Left forelimb (tissue), 1 donor: ENCODE measurements at places on chromosomes 7 and 10.
A peak's percentile ranks its signal among the peaks of the same experiment; 100 is the strongest.

DNA sequence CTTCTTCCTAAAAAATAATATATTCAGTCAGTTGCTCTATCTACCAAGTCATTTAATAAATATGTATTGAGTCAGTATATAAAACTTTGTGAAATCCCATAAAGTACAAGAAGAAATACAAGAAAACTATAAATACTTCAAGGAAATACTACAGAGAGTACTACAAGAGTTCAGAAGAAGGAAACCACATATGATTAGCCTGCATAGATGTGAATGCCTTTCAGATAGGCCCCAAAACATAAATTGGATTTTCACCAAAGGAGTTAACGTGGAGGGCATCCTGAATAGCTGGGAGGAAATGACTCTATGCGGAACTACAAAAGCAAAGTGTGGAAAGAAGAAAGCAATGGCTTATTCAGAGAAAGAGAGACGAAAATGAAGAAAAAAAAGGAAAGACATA lies 120.1 kb downstream of the LRRN3 start:
- DNase-seq = no peak

GRCh38 chr10:93954299-93954698 lies 39.4 kb upstream of the PLCE1 start:
- DNase-seq = no peak

DNA sequence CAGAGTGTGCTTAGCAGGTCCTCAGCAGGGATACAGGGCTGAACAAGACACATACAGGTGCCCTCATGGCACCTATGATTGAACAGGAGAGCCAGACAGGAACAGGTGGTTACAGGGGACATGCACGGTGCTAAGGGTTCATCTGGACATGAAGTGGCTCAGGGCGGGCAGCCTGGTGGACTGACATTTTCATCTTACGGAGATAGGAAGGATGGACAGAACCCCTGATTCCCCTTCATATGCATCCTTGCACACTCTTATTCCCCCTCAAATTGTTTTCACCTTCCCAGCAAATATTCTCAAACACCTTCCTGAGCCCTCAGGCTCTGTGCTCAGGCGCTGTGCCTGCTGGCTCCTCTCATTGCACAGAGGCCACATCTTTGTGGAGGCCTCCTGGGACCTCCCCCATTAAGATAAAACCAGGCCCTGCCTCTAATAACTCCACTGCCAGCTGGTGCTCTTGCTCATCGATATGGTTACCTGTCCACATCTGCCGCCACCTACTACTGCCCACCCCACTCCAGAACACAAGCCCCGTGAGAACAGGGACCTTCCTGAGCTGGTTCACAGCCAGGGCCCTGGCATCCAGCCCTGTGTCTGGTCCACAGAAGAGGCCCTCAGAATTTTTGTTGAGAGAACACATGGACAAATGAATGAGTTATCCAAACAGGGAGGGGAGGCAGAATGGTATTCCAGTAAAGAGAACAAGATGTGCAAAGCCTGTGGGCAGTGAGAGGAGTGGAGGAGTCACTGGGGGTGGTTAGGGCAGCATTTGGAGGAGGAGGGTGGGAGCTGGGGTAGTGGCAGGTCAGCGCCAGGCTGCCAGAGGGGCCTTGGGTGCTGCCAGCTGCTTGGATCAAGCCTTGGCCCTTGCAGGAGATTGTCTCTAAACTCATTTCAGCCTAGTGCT lies 68.9 kb upstream of the AQP1 start:
- peak; percentile 52 for DNase-seq

GRCh38 chr10:29343607-29344038 lies 54.8 kb downstream of the LYZL1 start:
- no peak for DNase-seq

DNA sequence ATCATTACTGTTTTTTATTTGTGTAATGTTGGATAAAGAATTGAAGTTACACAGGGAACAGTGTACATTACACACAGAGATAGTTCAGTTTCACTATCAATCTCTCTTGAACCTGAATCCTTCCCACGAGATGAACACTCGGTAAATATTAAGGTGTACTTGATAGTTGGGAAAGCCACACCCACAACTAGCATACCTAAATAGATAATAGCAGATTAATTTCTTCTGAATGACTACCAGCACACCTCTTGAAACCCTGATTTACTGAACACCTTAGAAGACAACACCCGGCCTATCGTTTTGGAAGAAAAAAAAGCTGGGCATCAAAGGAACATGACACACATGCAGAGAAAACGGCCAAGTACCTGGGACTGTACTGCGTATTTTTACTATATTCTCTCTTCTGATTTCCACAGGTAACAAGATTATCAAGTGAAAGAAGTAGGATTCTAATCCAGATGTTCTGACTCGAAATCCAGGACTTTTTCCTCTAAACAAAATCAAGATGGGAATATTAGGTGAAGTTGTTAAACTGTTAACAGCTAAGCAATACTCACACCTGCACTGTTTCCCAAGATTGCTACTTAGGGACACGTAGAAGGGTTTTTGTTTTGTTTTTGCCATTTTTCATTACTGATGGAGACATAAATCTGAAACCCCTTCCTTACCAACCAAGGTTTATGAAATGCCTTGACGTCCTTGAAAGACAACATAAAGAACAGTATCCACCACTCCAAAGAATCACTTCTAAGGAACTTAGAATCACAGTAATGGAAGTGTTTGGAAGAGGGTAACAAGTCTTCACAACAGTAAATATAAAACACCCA lies 1.0 kb downstream of the CCDC186 start:
- DNase-seq = no peak

- DNase-seq = no peak
These were observed 109.9 kb downstream of the AHR start for GRCh38 chr7:17408245-17408903.

DNA sequence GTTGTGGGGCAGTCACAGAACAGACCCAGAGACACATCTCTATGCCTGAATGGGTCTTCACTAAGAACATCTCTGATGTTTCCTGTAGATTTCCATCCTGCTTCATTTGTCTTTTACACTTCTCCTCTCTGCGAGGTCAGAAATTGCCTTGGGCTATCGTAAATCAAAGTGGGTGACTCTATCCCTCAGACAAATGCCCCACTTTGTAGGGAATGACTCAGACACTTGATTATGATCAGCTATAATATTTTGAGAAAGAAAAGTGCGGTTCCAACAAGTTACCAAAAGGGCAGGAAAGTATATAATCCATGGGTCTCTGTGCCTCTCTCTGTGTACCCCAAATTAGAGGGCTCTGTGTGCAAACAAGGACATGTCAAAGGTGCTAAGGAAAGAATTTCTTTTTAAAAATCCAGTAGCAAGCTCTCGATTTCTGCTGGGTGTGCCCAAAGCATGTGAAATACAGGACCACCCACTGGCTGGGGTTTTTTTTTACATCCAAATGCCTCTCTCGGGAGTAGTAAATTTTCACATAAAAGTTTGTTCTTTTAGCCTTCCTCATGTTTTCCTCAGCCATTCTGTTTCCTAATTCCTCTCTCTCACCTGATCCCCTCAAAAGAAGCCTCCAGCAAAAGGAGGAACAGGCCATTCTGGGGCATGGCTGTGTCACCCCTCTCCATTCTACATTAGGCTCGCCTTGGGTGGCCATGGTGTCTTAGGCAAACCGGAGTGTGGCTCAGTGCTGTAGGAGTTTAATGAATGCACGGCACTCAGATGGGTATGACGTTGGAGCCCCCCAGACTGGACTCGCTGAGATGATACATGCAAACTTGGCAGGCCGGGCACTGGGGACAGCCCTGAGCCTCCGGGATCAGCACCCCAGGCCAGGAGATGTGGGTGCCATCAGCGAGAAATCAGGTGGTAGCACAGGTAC lies 6.3 kb upstream of the OPN4 start:
- DNase-seq = no peak

DNA sequence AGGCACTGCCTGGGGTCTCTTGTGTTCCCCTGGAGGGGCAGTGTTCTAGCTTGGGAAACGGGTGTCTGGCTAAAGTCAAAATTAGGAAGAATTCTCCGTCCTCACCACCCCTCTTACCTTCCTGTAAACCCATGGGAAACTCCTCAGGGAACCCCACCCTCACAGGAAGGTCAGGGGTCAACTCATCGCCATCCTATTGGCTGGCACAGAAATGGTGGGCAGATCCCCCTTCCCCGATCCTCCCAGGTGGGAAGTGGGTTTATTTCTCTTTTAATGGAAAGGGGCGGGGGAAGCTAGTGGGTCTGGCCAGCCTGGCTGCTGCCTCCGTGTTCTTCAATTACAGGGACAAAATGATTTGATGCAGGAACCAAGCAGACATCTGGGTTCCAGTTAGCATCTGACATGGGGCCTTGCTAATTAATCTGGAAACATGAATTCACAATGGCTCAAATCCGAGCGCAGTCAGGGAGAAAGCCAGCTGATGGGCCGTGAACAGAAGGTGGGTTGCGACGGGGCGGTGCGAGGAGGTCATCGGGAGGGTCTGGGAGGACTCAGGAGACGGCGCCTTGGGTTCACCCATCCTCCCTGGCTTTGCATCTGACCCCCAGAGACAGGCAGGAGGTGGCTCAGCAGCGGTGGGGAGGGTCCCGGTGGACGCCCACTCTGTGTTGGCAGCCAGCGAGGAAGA lies 66.6 kb downstream of the SLIT1 start:
- DNase-seq = no peak

DNA sequence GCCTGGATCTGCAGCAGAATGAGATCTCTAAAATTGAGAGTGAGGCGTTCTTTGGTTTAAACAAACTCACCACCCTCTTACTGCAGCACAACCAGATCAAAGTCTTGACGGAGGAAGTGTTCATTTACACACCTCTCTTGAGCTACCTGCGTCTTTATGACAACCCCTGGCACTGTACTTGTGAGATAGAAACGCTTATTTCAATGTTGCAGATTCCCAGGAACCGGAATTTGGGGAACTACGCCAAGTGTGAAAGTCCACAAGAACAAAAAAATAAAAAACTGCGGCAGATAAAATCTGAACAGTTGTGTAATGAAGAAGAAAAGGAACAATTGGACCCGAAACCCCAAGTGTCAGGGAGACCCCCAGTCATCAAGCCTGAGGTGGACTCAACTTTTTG lies 21.4 kb downstream of the LRRC17 start:
- DNase-seq = no peak

DNA sequence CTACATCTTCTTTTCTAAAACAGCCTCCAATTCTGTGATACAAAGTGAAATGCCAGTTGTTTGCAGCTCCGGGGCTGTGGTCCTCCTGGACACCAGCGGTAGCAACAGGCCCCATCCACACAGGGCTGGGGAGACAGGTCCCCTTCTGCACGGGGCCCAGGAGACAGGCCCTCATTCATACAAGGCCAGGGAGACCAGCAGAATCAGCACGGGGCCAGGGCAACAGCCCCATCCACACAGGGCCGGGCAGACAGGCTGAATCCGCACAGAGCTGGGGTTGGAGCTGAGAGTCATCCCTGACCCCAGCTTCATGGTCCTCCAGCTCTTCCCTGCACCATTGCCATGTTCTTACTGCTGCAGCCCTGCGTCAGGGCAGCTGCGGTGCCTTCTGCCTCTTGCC lies 238.6 kb downstream of the MGMT start:
- DNase-seq = no peak

DNA sequence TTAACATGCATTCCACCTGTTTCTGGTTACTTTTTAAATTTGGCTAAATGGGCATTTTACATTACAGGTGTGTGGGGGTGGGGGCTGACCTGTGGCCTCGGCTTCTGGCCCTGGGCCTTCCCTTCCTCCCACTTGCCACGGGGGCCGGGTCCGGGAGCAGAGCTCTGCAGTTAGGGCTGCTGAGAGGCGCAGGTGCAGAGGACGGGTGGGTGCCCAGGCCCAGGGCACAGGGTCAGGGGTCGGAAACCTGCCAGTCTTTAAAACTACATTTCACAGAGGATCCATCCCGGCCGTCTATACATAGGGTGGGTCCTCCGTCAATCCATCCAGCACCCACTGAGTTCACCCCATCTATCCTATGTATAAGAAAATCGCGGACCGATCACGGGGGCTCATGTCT lies 106.5 kb upstream of the INSIG1 start:
- DNase-seq = peak; percentile 33

- DNase-seq = no peak
These were observed 80.6 kb upstream of the NAMPT start for GRCh38 chr7:106365252-106366005.

- DNase-seq = no peak
These were observed 36.2 kb downstream of the PDLIM1 start for GRCh38 chr10:95254629-95255028.

DNA sequence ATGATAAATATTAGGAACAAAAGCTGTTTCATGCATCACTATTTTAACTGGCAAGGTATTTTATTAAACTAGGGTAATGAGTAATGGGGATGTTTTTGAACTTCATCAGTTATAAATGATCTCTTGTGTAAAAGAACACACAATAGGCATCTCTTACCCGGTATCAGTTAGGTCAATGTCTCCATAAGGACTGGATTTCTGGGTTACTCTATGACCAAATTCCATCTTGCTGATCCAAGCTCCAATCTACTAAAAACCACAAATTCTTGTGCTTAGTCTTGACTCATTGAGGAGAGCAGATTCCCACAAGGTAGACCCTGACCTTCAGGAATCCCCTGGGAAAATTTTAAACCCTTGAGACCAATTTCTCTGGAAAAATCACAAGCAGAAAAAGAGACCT lies 1167.7 kb downstream of the XPNPEP1 start:
- DNase-seq = no peak

- DNase-seq = no peak
These were observed 17.2 kb upstream of the AKR1C1 start for GRCh38 chr10:4945766-4946717.
